AG04450 (cell line): ENCODE measurements at places on chromosomes 11 and 22.

DNA sequence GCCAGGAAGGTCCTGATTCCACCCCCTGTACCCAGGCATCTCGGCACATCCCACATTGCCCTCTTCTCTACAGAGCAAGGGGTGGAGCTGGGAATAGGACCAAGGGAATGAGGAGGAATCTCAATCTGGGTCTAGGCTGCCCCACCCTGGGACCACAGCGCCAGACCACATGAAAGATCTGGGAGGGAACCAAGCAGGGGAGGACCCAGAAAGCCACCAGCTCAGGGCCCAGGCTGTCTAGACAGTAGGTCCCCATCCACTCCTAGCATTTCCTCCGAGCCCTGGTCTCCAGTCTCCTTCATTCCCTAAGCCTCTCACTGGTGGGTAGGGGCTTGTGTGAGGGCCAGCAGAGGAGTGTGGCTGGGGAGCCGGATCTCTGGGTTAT, 11.6 kb downstream of the PHLDB1 start:
- DNase-seq = no peak

DNA sequence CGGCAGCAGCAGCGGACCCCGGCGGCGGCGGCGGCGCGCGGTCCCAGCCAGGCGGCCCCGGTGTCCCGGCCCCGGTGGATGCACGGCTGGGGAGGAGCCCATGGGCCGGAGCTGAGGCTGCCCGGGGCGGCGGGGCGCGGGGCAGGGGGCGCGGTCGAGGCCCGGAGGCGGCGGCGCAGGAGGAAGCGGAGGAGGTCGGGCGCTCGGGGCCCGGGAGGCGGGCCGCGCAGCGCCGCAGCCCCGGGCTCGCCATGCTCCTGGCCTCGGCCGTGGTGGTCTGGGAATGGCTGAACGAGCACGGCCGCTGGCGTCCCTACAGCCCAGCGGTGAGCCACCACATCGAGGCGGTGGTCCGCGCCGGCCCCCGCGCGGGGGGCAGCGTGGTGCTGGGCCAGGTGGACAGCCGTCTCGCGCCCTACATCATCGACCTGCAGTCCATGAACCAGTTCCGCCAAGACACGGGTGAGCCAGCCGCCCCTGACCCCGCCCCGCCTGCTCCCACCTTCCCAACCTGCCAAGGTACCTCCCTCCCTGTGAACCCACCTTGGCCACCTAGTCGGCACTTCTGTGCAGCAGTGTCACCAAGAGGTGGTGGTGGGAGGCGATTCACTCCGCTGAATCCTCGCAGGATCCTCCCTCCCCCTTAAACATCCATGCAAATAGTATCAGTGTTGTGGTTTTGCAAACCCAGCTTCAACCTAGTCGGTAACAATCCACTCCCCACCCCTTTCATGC, 580 bp downstream of the DTX4 start:
- DNase-seq = no peak

DNA sequence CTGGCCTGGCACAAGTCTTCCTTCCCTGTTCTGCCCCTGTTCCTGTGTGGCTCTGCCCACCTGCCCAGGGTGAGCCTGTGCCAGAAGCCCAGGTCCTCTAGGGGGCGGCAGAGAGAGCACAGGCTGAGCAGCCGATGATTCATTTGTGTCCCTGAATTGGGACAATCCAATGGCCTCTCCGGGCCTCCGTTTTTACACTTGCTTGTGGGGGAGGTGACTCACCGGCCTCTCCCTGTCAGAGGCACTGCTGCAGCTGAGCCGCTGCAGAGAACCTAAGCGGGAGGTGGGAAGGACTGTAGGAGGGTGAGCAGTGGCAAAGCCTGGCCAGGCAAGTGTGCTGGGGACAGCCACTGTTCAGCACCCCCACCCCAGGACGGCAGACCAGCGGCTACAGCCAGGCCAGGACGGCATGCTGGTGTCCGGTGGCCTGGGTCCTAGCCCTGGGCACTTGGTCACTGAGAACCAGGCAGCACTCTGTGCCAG, 65.2 kb upstream of the LMO1 start:
- DNase-seq = peak; percentile 10

DNA sequence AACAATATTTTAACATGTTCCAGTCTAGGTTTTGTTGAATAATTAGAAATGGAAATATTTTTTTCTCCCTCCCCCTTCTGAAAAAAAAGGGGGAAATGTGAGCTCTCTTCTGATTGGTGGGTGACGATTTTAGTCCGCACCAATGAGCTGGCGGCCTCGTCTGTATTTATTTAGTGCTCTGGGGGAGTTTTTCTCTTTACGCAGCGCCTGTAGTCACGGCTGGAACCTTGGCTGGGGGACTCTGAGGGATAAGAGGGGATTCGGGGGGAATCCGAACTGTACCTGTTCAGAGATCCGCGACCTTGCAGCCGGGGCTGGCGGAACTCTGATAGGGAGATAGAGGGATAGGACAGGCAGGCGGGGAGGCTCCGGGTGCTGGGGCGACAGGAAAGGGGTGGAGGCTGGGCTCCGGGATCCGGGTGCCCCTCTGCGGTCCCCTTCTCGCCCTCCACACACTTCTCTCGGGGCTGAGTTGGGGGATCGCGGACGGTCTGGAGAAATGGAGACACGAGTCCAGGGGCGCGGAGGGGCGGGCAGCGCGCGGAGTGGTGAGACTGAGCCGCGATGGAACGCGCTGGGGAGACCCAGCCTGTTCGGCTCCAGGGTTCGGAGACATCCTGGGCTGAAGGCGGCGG, 99.7 kb upstream of the HSD17B12 start:
- DNase-seq = no peak

DNA sequence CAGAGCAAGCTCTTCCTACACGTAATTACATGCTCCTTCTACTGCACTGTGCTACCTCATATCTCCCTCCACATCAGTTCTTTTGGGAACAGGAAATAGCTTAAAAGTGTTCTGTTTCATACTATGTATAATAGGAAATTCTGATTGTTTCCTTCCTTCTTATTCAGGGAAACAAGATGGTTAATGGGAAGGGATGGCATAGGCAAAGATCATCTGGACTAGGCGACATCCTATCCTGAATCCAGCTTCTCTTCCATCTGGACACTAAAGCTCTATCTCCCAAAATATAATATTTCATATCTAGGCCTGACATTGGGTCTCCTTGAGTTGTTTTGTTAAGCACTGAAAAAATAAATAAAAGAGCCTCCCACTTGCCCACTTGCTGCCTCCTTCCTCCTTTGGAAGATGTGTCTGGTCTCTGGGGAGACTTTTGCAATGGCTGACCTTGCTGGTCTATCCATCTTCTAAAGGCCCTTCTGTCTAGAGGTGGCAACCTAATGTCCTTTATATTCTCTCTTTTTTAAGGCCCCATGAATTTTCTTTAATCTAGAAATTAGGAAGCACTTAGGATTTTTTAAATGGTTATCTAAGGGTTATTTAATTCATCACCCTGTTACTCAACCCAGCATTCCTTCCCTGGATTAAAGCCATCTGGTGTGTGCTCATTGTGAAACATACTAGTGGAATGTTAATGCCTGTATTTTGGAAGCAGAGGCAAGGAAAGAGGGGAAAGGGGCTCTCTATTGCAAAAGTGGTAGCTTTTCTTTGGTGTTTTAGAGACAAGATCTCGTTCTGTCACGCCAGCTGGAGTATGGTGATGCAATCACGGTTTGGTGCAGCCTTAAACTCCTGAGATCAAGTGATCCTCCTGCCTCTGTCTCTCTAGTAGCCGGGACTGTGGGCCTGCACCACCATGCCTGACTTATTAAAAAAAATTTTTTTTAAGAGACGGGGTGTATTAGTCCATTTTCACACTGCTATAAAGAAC, 20.6 kb downstream of the CLMP start:
- DNase-seq = peak; percentile 96
